ENCODE measurements at places on chromosomes 12 and 14.

- no peak for DNase-seq
Measured at GRCh38 chr12:89907659-89908058, 199.0 kb upstream of the ATP2B1 start.

GRCh38 chr14:84750763-84751554 lies 779.0 kb upstream of the FLRT2 start:
- no peak for DNase-seq

- DNase-seq: no peak
Measured at GRCh38 chr14:95519699-95520098, 3.2 kb upstream of the SYNE3 start.

DNA sequence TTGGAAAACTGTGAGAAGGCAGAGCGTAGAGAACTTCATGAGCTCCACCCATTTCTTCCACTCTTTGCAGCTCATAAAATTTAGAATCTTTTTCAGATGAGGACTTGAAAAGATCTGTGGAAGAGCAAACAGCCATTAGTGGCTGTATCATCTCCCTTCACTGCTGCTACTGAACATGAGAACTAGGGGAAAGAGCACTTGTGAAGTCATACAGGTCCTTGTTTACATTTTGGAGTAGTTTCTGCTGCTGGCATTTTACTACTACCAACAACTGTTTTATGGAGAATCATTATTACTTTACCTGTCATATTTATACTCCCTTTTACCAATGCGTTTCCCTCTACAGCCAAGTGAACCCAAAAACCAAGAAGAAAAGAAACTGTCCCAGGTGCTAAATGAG lies 41.0 kb downstream of the RPGRIP1 start:
- DNase-seq: no peak

DNA sequence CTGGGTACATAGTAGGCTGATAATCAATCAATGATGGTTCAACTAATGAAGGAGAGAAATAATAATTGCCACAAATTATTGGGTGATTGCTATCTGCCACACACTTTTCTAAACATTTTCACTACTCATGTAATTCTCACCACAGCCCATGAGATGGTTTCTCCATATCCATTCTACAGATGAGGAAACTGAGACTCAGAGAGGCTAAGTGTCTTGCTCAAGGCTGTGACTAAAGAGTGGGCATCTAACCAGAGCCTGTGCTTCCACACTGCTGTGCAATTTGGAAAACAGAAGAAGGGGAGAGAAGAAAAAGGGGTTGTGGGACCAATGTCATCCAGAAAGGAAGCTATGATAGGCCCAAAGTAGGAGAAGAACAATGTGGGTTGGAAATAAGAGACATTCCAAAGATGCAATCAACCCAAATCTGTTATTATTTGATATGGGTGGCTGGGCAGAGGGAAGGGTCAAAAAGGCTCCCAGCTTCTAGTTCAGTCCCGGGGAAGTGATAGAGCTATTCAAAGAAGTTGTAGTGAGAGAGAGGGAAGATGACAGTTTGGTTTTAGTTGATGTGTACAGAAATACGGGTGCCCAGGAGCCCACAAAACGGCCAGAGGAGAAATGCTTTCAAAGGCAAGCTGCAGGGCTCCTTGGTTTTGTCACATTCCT lies 483 bp upstream of the NR1H4 start:
- no peak for DNase-seq

GRCh38 chr14:91509878-91510170 lies 286 bp downstream of the PPP4R3A start:
- no peak for DNase-seq

- DNase-seq: no peak
Measured at GRCh38 chr12:69342421-69342820, 5.8 kb upstream of the LYZ start.

DNA sequence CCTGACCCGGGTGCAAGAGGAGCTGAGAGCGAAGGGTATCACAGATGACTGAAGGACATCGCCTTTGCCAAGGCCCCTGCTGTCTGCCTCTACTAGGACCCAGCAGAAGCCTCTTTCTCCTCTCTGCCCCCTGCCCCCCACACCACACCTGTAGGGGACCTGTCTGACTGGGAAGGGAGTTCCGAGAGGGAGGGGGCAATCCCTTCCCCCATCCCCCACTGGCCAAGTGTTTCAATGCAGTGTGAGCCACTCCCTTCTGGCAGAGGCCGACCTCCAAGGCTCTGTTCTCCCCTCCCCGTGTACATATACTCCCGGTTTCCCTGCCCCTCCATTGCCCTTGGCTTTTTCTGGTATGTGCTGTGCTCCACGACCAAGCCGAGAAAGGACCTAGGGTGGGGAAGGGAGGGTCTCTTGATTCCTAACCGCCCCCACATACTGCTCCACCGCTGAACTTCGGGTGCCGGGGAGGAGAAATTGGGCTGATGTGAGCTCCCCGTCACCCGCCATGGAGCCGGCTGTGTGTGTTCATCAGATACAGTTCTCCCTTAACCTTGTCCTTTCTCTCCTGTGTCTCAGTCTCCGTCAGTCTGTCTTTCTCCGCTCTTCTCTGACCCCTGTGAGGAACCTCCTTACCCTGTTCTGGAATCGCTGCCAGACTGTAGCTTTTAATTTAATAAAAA lies 2.0 kb upstream of the ARHGEF25 start:
- no peak for DNase-seq

GRCh38 chr14:98226411-98226810 lies 1045.6 kb downstream of the BCL11B start:
- DNase-seq: no peak

GRCh38 chr12:95956557-95957145 lies 13.5 kb downstream of the AMDHD1 start:
- no peak for DNase-seq

DNA sequence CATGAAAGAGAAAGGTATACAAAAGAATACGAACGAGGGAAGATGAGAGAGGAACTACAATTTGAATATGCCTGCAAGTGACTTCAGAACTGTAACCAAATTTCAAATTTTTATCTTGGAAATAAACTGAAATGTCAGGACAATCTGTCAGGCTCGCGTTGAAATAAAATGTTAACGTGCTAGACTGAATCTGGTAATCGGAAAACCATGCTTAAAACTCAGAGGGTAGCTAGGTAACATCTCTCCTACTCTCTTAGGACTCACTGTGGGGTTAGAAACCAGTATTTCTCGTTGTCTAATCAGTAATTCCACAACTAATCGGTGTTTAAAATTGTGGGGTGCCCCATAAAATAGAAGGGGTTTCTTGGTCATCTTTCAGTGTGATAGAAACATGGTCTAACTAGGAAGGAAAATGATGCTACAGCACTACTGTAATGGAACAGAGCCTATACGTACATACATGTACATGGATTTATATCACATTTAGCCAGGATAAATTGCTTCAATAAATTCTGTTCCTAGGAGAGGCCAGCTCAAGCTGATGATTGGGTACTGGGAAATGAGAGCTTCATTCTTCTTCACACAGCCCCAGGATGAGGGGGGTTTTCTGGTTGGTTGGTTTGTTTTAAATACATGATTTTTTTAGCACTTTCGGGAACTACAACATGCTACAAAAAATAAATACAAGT lies 23.9 kb downstream of the ATF7 start:
- no peak for DNase-seq

GRCh38 chr14:56808383-56809269 lies 1.7 kb downstream of the OTX2 start:
- no peak for DNase-seq

DNA sequence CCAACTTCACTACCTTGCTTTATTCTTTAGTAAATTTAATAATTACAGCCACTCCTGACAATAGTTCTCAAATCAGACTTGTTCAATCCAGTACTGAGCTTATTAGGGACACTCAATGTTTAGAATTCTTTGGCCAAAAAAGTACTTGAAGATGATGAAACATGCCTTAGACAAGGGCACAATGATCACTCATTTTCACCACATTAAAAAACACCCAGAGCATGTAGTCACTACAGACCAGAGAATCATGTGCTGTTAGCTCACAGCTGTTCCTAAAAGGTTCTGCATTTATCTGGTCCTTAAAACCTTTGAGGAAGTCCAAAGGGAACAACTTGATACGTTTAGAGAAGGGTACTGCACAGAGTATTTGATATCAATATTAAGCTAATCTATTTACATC lies 98.7 kb downstream of the INSM2 start:
- DNase-seq: no peak

DNA sequence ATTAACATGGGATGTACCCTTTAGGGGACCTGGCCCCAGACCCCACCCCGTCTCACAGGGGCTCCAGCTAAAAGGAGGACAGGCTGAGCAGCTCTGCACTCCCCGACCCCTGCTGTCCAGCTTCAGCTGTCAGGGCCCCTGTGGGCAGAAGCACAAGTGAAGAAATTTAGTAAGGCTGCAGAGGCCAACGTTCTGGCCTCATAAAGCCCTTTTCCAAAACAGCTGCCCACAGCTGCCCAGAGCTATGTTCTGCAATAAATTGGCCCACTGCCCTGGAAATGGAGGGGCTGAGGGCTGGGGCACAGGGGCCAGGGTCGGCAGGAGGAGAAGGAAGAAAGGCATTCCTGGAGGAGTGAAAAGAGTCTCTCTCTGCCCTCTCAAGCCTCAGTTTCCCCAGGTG lies 357.1 kb downstream of the BCL11B start:
- DNase-seq: no peak

DNA sequence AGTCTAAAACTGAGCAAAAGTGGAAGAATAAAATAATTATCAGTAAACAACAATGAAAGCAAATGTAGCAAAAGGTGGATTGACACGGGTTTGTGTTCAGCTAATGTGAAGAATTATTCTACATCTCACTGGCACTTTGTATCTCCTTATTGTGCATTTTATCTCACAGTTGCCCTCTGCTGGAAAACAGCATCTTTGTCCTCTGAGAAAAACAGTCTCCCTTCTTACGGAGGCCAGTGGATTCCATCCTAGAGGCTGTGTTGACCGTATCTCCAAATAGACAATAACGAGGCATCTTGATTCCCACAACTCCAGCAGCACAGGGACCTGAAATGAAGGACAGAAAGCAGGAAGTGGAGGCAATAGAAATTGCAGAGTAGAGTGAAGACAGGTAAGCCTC lies 51.3 kb upstream of the PLBD1 start:
- DNase-seq: peak; percentile 16

DNA sequence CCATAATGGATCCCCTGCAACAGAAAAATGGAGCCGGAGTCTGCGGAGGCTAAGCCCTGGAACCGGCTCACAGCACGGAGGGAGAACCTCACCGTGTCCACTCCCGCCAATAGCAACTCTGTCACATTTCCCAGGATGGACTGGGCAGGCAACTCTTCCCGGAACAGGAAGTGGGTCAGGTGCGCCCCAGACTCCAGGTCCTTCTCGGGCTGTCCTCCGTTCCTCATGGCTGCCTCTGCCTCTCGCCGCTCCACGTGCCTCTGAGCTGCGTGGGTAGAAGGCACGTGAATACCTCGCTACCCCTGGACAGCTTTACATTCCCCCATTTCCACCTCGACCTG lies 2.2 kb downstream of the CYP27B1 start:
- DNase-seq: no peak

DNA sequence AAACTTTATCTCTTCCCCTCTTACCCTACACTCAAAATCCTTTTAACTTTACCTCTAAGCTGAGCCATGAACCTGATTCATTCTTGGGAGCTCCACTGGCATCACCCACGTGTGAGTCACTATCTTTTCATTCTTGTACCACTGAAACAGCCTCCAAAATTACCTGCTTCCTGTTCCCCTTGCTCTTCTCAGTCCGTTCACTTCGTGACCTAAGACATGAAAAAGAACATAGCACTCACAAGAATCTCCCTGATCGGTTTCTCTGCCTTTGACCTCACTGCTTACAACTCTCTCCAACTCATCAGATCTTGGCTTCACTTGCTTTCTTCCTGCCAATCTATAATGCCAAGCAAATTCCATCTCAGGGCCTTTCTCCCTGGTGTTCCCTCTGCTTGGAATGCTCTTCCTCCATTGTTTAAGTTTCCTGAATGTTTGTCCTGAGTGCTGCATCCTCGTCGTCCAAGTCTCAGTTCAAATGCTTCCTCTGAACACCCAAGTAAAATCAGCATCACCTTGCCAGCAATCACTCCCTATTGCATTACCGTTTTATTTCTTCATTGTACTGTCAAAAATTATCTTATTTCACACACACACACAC lies 9.2 kb downstream of the GLIPR1 start:
- no peak for DNase-seq

DNA sequence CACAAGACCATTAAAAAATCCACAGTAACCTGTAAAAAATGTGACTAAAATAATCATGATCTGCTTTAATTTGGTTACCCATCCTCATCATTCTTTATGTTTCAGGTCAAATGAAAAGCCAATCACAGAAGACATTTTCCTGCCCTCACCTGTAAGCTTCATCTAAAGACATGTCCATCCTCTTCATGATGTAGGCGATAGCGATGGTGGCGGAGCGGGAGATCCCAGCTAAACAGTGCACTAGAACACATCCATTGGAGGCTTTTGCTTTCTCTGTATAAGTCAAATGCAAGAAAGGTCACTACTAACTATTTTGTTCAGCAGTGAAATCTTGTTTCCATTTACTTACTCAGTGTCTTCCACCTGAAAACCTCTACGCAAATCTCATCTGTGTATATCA lies 82.6 kb downstream of the DUSP16 start:
- DNase-seq: no peak

GRCh38 chr14:93943052-93943451 lies 15.9 kb downstream of the FAM181A start:
- no peak for DNase-seq

DNA sequence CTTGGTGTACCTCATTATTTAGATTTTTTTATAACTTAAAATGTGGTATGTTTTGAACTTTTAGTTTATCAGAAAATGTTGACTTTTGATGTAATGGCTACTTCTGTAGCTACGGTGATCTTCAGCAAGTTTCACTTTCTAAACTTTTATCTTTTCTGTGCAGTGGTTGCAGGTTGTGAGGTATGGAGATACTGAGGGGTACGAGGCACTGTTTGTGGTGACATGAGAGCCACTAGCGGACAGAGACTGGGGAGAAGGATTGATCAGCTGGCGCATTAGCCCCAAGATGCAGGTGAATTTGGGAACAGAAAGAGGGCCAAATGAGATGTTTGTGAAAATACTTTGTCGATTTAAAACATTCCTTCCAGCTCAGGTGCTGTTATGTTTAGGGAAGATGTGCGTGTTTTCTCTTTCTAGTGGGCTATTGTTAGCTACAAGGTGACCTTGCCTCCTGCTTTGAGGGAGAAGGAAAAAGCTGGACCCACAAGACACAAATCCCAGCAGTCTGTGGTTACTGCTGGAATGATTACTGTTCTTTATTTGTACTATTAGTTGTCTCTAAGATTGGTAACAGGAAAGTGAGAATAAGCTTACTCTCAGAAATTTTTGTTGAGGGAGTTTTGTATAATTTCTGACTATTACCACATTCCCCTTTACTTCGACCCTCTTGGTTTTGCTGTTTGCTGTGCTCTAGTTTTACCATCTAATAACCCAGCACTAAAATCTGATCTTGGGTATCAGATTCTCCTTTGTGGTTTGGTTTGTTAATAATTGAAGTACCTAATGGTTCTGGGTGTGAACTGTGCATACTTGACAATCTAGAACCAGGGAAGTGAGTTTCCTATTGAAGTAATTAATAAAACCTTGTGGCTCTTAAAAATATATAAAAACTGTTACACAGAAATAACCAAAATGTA lies 61.7 kb downstream of the FBXO34 start:
- no peak for DNase-seq
